ENCODE measurements at places on chromosomes 13 and 19.
A peak's percentile ranks its signal among the peaks of the same experiment; 100 is the strongest.

DNA sequence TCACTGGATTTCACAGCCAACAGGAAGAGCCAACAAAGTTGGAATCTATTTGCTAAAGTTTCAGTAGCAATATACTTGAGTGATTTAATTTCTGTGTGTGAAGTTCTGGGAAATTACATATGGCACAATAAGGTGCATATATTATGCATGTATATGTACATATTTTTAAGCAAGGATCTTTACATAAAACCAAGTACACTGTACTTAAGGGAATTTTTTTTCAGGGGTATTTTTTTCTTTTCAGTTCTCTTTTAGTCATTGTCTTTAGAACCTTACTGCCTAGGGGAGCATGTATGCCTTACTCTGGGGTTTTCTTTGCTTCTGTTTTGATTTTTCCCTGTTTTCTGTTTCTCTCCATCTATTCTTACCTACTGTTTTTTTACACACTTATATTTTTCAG is 7.4 kb downstream of the RAP2A start:
- no peak for DNase-seq

DNA sequence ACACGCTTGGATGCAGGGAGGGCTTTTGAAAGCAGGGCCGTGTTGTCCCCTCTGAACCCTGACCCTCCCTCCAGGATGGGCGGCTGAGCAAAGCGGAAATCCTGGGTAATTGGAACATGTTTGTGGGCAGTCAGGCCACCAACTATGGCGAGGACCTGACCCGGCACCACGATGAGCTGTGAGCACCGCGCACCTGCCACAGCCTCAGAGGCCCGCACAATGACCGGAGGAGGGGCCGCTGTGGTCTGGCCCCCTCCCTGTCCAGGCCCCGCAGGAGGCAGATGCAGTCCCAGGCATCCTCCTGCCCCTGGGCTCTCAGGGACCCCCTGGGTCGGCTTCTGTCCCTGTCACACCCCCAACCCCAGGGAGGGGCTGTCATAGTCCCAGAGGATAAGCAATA is 15.2 kb downstream of the RCN3 start:
- DNase-seq: no peak

GRCh38 chr19:51389143-51389542 is 1.2 kb downstream of the C19orf84 start:
- no peak for DNase-seq

- no peak for DNase-seq
These were observed 22.5 kb downstream of the LGALS16 start for GRCh38 chr19:39677961-39678889.

- no peak for DNase-seq
These were observed 4.4 kb downstream of the ELSPBP1 start for GRCh38 chr19:47998800-47999199.

DNA sequence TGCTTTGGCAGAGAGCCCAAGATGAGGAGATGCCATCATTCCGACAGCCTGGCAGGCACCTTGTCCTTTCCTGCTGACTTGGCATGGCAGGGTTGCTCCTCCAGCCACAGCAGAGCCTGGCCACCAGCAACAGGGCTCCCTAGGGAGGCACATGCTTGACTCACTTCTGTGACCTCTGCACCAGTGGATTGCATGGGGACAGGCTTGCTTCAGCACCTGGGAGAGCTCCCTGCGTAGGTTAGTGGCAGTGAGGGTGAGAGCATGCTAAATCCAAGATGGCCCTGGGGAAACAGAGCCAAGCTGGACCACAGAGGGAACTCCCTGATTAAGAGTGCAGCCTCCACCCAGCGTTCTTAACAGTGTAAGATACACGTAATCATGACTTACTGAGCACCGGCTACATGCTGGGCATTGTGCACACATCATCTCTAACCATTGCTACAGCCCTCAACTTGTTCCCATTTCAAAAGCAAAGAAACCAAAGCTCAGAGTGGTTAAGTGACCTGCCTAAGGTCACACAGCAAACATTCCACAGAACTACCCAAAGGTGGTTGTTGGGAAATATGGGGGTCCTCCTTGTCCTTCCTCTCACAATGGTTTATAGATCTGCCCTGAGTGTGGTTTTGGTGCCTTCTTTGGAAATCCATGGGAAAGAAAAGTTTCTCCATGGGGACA is 116.6 kb upstream of the UQCRFS1 start:
- DNase-seq: no peak

GRCh38 chr19:23823952-23824389 is 65.3 kb upstream of the ZNF681 start:
- DNase-seq: no peak

- DNase-seq: no peak
These were observed 107.4 kb upstream of the CSNK1A1L start for GRCh38 chr13:37212826-37213225.

- no peak for DNase-seq
These were observed 28.7 kb downstream of the MAU2 start for GRCh38 chr19:19349365-19349764.

- no peak for DNase-seq
These were observed 1.3 kb upstream of the GJB2 start for GRCh38 chr13:20193907-20194631.

DNA sequence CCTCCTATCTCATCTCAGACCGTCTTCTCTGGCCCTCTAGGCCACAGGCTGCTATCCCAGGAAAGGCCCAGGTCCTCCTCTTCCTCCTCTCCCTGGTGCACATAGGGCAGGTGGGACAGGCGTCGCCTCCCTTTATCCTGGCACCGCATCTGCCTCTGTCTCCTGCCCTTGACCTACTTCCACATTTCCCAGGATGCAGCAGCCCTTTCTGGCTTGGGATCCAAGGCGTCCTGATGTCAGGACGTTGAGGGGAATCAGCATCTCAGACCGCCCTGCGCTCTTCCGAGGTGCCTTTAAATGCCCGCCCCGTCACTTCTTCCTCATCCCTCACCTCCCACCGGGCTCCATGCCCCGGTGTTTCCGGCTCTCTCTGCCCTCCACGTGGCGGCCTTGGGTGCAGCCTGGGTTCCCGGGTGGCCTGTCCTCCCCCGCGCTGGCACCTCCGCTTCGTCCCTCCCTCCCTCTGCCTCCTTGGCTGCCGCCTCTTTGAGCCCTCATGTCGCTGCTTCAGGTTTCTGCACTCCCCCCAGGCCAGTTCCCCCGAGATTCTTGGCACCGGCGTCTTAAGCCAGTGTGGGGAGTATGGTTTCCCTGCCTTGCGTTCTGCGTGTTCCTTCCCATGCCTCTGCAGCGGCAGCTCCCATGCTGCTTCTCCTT is 66.3 kb downstream of the KDM4B start:
- DNase-seq: no peak

DNA sequence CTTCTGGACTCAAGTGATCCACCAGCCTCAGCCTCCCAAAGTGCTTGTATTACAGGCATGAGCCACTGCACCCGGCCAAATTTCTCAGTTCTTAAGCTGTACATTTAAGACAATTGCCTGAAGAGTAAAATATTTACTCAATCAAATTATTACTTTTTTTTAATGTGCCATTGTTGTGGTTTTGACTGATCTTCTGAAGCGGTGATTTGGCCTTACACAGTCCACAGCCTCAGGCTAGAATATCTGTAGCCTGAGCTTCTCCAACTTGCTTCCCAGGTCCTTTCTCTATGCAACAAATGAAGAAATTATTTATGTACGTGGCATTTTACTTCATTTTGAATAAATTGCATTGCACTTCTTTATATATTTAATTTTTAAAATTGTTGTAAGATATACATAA is 281.3 kb downstream of the KLF5 start:
- no peak for DNase-seq

GRCh38 chr13:46516599-46517338 is 36.2 kb upstream of the LRCH1 start:
- DNase-seq: peak; percentile 87

- DNase-seq: no peak
These were observed 1430.7 kb upstream of the PCDH20 start for GRCh38 chr13:62846302-62846701.

DNA sequence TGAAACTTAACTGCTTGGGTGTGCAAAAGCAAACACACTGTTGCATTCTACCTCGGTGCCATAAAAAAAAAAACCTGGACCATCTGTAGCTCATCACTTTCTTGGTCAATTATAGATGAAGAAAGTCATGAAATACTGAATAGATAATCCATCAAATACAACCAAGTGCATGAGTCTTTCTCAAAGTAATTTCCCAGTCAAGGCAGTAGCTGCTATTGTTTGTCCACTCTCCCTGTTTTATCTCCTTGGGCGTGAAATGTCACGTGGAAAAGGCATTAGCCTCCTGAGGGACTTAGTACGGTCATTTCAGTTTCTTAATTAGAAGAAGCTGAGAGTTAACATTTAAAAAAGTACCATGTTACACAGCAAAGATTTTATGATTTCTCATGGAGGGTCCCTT is 1697.9 kb downstream of the PCDH9 start:
- DNase-seq: no peak

- peak; percentile 81 for DNase-seq
These were observed 128.7 kb downstream of the UGGT2 start for GRCh38 chr13:95924389-95924994.

- no peak for DNase-seq
These were observed 106.6 kb downstream of the LRCH1 start for GRCh38 chr13:46659413-46660065.

GRCh38 chr13:111337206-111337605 is 16.8 kb downstream of the TEX29 start:
- peak; percentile 95 for DNase-seq

DNA sequence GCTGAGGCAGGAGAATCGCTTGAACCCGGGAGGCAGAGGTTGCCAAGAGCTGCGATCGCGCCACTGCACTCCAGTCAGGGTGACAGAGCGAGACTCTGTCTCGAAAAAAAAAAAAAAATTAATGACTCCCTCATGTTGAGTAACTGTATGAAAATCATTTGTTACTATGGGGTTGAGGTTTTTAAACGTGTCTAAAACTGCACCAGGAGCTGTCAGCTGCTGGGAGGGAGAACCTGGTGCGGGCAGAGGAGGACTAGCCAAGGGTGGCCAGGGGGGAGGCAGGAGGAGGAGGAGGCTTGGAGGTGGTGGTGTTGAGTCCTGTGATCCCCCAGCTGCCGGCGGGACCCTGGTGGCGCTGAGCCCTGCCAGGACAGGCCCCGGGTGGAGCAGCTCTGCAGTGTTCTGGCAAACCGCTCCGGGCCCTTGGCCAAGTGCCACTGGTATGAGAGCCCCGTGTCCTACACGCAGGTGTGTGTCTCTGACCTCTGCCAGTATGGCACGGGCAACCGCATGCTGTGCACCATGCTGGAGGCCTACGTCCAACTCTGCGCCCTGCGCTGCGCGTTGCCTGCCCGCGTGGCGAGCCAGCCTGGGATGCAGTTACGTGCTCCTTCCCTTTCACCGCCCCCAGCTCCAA is 17.1 kb upstream of the FXYD3 start:
- DNase-seq: no peak

DNA sequence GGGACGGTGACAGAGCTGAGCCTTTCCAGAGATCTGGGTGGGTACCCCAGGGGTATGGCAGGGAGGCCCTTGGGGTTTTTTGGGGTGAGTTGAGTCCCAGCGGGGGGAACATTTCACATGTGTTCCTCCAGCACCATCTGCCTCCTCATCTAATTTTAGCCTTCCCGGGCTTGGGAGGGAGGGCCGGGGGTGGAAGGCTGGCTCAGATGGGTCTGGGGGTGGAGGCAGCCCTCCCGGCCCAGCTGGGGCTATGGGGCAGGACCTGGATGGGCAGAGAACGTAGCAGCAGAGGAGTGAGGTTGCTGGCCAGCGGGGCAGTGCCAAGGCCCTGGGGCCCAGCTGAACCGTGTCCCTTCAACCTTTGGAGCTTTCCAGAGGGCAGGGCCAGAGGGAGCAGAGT is 23.5 kb downstream of the ADGRL1 start:
- DNase-seq: no peak

DNA sequence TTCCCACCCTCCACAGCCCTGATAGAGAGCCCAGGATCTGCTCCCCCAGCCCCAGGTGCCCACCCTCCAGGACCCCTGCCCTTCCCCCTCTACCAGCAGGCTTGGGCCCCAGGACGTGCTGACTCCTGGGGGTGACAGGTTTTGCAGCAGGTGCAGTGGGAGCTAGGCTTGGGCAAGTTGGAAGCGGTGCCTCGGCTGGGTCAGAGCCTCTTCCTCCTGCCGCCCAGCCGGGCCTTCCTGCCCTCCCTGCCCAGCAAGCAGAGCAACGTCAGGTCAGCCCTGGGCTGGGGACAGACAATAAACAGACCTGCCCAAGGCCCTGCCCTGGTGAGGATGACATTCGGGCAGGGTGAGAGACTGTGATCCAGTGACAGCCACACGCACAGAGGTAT is 9.2 kb upstream of the NCCRP1 start:
- DNase-seq: no peak

DNA sequence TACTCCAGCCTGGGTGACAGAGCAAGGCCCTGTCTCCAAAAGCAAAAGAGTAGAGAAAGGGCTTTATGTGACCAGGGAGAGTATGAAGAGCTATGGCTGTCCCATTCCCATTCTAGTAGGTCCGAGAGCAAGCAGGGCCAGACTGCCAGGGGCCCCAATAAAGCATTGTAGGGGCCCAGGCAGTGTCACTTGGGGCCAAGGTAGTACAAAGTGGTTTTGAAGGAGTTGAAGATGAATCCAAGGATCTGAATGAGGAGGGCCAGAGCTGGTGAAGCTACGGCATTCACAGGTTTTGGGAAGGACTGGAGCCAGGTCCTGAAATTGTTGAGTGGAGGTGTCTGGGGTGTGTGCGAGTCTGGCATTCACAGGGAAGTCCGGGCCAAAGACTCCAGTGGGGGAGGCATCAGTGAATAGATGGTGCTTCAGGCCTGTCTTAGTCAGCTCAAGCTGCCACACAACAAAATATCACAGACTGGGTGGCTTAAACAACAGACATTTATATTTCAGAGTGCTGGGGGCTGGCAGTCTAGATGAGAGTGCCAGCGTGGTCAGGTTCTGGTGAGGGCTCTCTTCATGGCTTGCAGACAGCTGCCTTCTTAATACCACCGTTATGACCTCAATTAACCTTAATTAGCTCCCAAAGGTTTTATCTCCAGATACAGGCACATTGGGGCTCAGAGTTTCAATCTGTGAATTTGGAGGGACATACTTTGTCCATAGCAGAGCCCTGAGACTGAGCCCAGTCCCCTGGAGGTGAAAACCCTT is 9.9 kb downstream of the NACC1 start:
- DNase-seq: no peak

- DNase-seq: no peak
These were observed 33.2 kb upstream of the PNMA8B start for GRCh38 chr19:46528601-46529590.

GRCh38 chr19:2529473-2529918 is 53.6 kb downstream of the GADD45B start:
- DNase-seq: peak; percentile 91

GRCh38 chr13:53562419-53562818 is 533.8 kb downstream of the OLFM4 start:
- no peak for DNase-seq

GRCh38 chr13:105048677-105049076 is 1486.8 kb downstream of the EFNB2 start:
- DNase-seq: no peak

GRCh38 chr13:110944121-110944967 is 29.5 kb upstream of the ANKRD10 start:
- DNase-seq: peak; percentile 42
